DMS 273 treated with DMSO at 0.1 percent for 48 hours (cell line): ENCODE measurements at places on chromosomes 7 and 10.
A peak's percentile ranks its signal among the peaks of the same experiment; 100 is the strongest.

DNA sequence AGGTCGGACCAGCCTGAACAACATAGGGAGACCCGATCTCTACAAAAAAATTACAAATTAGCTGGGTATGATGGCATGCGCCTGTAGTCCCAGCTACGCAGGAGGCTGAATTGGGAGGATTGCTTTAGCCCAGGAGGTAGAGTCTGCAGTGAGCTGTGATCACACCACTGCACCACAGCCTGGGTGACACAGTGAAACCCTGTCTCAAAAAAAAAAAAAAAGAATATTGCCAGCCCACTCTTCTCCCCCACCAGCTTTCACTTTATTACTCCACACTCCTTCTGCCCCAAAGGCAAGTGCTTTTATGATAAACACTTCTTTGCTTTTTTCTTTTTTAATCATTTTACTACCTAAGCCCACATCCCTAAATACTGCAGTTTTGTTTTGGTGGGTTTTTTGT lies 14.8 kb downstream of the RAB19 start:
- DNase-seq: no peak

- no peak for DNase-seq
Observed at GRCh38 chr7:107889992-107890391, 991 bp upstream of the DLD start.

DNA sequence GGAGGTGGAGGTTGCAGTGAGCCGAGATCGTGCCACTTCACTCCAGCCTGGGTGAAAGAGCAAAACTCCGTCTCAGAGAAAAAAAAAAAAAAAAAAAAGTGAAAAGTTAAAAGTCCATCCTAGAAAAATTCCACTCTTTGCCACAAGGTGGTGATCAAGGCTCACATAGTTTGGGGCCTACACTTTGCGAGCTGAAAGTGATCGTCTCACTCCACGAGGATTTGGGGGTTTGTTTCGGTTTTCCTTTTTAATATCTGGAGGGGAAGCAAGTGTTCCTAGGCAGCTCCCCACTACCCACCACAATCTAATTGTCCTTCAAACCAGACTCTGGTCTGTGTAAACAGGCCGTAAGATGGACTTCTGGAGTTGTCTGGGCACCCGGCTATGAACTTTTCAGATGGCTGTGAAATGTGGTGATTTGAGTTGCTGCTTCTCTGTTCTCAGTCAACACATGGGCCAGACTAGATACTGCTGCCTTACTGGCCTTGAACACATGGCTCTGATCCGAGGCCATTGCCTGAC lies 27.1 kb downstream of the PRLHR start:
- no peak for DNase-seq

DNA sequence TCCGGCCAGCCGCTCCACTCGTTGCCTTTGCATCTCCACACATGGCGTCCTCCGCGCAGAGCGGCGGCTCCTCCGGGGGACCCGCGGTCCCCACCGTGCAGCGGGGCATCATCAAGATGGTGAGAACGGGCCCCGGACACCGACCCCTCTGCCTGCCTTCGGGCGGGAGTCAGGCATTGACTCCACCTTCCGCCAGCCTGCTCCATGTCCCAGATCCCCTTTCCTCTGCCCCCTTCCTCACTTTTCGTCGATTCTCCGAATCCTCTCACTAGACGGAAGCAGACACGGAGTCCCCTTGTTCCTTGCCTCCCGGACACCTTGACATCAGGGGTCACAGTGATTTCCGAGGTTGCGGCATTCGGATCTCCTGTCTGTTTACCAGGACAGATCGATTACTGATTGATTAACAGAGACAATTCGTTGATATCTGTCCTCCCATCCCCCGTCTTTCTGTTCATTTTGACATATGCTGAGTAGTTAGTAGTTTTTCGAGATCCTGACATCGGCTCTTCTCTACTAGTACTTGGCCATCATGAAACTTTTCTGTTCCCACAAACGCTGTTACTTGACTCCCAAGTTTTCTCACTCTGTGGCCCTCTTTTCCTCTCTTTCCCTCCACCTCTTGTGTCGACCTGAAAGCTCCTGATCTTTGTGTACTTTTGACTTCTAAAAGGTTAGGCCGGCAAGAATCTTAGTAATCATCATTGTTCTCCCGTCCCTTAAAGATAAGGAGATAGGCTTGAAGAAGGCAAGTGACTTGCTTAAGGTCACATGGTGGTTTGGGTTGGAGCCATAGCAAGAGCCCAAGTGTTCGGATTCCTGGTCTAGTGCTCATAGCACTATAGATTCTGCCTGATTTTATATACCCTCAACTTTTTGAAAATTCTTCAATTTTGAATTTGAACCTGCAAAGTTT lies 597 bp downstream of the SND1 start:
- DNase-seq: no peak

DNA sequence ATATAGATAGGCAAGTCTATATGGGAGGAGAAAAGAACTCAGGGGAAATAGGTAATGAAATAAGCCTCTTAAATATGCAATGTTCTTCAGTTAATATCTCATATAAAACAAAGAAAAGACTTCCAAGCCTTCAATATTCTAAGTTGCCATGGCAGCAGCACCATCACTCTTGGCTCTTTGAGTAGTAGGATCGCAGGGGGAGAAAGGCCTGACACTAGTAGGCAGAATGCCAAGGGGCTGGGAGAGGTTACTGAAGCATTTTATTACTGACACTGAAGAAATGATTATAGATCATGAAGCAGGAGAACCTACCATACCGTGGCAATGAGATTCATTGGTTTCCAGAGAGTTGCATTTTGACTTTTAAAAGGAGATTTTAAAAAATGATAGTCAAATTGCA lies 193.9 kb downstream of the NXPH1 start:
- no peak for DNase-seq

GRCh38 chr7:124783271-124783670 lies 17.7 kb upstream of the GPR37 start:
- no peak for DNase-seq

DNA sequence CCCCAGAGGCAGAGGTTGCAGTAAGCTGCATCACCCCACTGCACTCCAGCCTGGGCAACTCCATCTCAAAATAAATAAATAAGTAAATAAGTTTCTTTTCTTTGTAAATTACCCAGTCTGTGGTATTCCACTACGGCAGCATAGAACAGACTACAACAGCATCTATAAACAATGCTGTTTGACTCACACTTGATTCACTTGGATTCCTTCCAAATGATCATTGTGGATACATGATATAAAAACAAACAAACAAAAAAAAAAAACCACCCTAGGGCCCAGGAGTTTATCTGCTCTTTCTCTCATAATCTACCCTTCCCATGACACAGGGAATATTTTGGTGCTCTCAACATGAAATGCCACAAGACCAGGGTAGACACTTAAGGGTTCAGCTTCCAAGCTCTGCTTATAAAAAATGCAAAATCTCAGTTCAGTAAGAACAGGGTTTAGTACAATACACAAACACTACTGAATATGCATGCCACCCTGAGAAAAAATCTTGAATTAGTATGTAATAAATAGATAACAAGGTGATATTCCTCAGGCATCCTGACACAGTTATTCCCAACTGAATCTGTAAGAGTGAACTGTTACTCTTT lies 200.9 kb downstream of the FAM107B start:
- DNase-seq: no peak

DNA sequence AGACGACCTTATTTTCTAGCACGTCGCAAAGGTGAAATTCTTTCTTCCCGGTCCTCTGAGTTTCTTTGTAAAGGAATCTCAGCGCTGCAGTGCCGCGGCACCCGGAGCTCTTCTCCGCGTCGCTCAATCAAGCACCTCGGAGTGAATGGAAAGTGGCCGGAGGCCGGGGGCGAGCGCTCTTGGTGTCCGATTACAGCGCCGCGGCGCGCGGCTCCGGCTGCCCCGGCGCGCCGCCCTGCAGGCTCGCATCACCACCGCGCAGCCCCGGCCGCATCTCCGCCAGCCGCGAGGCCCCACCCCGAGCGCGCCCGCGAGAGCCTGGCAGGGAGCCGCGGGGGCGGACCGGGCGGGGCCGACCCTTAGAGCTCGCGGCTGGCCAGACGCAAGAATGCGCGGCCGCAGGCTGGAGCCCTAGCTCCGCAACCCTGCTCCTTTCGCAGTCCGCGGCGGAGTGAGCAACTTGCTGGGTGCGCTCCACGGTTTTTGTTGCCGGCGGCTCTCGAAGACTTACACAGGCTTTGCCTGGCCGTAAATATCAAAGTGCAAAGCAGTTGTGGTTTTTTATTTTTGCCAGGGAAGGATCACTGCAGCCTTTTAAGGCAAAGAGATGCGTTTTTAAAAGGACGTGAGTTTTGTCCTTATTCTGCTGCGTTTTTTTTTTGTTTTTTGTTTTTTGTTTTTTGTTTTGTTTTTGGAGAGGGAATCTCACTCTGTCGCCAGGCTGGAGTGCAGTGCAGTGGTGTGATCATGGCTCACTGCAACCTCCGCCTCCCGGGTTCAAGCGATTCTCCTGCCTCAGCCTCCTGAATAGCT lies at the start of gene SEMA3C:
SEMA3C (minus strand) TSS at position 143 of the 813 bp plus-strand sequence. CDS start 2,270 bp downstream, outside the sequence.
- peak; percentile 89 for DNase-seq

DNA sequence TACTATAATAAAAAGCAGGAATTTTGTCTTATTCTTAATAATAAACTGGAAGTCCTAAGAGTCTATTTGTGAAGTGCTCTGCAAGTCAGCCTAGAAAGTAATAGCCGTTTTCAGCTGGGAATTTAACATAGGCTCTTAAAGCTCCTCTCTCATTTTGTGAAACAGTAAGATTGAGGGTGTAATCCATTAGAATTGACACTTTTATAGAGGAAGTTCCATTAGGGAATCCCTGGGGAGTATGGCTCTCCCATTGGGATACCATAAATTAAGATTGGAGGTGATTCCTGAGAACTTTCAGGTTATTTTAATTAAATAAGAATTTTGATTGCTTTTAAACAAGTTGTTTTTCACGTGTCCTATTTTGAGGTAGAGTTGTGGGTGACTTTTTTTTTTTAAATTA lies 68.0 kb downstream of the EXOC4 start:
- DNase-seq: no peak

DNA sequence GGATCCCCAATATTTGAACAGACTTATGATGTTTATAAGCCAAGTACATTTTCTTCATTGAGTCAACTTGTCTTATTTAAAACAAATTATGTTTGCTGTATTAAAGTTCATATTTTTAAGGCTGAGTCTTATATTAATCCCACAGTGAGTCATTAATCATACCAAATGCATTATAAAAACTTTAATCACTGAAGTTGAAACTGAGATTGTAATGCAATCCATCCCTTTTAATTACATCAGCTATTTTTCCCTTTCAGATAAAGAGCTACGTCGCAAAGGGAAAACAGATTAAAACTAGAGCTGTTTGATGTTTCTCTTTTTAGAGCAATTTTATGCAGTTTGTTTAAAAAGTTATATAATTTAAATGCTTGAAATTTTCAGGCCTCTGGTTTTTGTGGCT lies 183.0 kb downstream of the ARID5B start:
- DNase-seq: no peak

- no peak for DNase-seq
Observed at GRCh38 chr7:30264052-30264451, 20.3 kb upstream of the ZNRF2 start.

DNA sequence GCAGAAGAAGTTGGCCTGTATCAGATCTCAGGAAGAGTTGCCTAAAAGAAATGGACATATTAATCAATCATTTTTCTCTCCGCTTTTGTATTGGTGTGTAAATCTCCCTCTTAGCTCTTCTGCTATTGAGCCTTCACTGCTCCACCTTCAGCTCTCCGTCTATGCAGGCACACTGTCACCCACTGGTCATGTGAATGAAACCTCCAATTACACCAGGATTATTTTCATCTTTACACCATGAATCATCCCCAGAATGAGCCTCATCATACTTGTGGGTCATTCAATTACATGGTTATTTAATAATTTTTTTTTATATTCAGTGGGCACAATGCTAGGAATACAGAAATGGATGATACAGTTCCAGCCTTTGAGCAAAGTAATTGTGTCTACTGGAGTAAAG lies 92.6 kb downstream of the LRRC4 start:
- no peak for DNase-seq

DNA sequence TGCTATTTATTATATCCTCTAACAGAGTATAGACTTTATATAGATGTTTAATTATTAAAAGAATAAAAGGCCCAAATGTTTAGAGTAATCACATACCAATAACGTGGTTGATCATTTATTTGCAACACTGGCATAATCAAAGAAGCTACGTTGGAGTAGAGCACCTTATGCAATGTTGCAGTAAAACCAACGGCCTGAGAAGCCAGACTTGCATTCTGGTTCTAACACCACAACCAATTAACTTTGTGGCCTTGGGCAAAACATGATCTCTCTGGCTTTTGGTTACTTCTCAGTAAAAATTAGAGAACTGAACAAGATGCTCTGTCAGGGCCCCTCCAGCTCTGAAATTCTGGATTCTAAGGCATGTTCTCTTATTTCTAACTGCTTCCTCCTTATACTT lies 476.2 kb downstream of the GRM8 start:
- DNase-seq: no peak
